Epithelial cell of proximal tubule (primary cell): ENCODE measurements at places on chromosomes 2 and 18.

DNA sequence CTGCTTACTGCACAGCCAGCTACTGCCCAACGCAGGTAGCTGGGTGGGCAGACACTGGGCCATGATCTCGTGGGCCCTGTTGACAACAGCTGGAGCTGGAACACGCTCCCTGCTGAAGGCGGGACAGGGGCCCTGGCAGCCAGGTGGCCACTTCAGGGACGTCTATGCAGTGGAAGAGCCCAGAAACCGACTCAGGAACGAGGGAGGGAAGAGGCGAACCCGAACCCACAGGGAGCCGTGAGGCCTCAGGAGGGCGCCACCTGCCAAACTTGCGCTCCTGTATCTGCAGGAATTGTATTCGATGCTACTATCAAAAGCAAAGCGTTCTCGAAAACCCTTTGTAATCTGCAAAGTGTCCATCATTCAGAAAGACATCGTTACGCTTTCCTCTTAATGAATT lies 198.4 kb downstream of the EIPR1 start:
- DNase-seq = no peak

GRCh38 chr2:54588244-54588899 lies 132.2 kb downstream of the SPTBN1 start:
- no peak for DNase-seq

- no peak for DNase-seq
These were observed 112.4 kb upstream of the RND3 start for GRCh38 chr2:150599889-150600288.

GRCh38 chr2:62184512-62185230 lies 11.2 kb upstream of the B3GNT2 start:
- DNase-seq = no peak

DNA sequence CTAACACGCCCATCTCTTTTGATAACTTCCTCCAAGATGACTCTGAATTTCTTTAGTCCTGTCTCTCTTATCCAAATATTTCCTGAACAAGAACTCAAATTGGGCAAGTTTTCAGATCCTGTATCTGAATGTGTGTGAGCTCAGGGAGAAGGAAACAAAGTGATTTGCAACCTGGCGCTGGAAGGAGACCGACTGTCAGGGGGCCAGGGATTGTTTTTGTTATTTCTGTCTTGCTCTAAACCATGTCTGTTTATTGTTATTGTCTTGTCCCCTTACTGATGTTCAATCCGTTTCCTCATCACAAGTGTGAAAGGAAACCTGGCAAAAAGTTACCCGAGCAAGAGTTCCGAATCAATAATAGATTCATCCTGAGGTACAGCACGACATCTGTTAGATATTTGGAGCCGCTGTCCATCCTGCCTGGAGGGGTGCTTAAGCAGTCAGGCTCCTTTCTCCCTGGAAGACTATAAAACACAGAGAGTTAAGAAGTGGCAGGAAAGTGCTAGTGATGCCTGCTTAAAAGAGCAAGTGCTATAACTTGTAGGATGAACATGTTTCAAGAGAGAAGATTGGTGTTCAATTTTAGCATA lies 132.5 kb upstream of the OSR1 start:
- no peak for DNase-seq

DNA sequence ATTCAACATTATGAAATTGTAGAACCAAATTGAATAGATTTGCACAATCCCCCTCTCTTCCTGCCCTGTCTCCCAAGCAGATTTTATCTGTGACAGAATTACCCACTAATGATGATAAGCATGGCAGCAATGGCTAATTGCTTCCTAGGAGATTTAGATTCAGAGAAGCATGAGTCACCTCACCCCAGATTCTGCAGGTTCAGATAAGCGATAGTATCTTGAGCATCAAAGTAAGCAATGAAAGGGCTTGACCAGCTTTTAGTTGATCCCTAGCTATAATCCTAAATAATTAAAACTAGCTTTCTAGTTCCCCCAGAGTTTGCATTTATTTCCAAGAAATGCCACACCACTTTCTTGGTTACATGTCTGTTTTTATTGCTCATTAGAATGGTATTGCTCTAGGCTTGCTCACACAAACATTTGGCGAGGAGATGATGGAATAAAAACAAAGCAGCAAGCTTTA lies 204.3 kb downstream of the GULP1 start:
- DNase-seq = no peak

DNA sequence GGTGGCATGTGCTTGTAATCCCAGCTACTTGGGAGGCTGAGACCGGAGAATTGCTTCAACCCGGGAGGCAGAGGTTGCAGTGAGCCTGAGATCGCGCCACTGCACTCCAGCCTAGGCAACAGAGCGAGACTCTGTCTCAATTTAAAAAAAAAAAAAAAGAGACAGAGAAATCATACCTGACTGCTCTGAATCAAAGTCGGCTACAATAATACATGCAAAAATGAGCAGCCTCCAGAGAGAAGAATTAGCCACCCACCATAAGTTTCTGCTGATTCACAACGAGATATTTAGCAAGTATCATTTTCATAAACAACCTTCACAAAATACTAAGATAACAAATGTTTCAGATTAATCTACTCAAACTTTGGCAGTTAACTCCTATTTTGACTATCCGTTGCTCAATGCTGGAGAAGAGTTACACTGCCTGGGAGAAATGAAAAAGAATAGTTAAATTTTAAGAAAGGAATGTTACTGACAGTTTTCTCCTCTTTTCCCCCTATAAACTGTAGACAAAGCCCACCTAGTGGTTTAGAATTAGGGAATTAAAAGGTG lies 1.5 kb downstream of the OSBPL1A start:
- DNase-seq = no peak

GRCh38 chr2:178374865-178375264 lies 76.1 kb downstream of the PRKRA start:
- no peak for DNase-seq
